AG09309 (cell line): ENCODE measurements at places on chromosomes 1 and 21.

DNA sequence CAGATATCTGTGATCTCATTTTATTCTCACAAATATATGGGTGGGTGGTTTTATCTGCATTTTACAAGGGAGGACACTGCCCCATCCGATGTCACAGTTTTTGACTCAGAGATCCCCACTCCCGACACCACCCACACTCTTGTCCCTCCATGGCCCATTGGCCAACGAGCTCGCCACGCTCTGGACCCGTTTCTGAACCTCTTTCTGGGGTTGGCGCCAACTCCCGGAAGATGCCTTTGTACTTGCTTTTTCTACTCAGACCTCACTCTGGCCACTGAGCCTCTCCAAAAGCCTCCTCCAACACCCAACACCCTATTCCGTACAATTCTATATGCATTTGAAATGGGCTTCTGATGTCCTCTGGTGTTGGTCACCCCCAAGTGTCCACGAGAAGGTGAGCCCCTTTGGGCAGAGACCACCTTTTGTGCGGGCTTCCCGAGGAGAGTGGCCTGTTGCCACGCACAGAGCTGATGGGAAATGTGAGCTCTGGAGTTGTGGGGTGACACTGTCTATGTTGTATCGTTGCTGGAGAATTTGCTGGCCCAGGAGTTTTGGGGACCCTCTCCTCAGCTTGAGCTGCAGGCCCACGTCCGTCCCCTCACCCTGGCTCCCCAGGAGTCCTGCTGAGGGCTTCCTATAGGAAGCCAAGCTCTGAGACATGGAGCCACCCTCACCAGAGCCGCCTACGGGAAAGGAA lies 366.9 kb upstream of the VAMP3 start:
- DNase-seq: no peak

GRCh38 chr1:89980605-89981004 lies 14.3 kb upstream of the ZNF326 start:
- DNase-seq: no peak

DNA sequence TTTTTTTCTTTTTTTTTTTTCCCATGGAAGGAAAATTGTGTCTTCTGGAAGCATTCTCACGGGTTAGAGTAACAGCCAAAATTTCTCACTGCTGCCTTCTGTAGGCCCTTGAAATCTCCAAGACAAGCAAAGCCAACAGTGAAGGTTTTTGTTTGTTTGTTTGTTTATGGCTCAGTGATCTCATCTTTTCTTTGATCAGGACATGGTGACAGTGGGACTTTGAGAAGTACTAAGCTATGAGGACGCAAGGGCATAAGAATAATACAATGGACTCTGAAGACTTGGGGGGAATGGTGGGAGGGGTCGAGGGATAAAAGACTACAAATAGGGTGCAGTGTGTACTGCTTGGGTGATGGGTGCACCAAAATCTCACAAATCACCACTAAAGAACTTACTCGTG lies 419.4 kb downstream of the PTPRC start:
- DNase-seq: no peak

GRCh38 chr1:184836934-184837895 lies 82.6 kb upstream of the EDEM3 start:
- no peak for DNase-seq

DNA sequence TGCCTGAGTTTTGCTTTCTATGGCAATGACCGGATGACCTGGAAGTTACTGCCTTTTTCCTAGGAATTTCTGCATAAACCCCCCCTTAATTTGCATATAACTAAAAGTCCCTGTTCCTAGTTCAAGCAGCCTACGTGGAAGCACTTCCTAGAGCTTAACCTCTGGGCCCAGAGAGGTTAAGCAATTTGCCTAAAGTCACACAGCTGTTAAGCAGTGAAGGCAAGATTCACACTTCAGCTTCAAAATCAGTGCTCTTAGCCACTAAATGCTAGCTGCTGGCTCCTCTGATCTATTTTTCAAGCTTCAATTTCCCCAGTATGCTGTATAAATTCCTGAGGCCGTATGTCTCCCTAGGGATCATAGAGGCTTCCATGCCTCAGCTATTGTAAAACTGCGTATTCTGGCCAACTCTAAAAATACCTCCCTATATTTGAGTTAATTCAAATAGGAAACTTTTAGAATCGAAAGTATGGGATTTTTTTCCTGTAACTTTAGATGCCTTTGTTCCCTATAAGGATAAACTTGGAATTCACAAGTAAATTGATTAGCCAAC lies 53.1 kb upstream of the CD5L start:
- no peak for DNase-seq

- no peak for DNase-seq
These were observed 514 bp downstream of the TPRG1L start for GRCh38 chr1:3625151-3625907.
